ENCODE measurements at places on chromosomes 13 and 19.

DNA sequence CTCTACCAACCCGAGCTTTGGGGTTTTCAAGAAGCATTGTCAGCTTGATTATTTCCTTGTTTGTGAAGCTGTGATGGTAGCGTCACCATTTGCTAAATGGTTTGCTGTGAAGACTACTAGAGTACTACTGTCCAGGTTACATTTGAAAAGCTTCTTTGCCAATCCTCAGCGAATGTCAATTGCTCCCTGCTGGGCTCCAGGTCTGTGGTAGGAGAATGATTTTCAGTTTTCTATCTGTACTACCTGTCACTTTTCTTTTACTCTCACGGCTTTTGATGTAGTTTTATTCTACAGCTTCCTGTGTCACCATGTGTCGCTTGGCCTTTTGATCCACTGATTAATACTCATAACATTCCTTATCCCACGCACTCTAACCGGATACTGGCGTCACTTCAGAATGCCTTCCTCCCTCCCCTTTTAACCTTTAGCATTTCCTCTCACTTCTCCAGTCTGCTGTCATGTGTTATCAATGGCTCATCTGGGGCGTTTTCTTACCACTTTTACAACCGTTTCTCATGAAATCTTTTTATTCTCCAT is 7.5 kb upstream of the GPR183 start:
- no peak for DNase-seq

GRCh38 chr19:12801466-12802266 is at the start of the genes PRDX2 and THSD8:
Gene PRDX2, minus strand, starts transcription at chr19:12801800. Its CDS starts 539 bp downstream, at chr19:12801261.
Gene THSD8, plus strand, starts transcription at chr19:12802069. Its CDS starts 3 bp downstream, at chr19:12802072.
- peak; percentile 83 for DNase-seq

DNA sequence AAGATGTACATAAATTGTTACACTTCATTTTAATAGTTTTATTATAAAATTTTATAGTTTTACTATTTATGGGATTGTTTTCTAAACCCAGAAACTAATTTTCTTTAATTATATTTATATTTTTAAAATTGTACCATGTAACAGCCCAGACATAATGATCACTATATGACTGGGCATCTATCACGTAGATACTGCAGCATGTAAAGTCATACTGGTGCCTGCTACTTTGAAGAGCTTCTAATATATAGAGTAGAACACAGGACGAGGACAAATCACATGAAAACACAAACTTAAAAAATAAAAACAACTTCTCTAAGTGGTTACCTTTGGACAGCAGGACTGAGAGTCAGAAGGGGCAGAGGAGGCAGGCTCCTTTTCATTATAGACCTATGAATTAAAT is 5.3 kb downstream of the ELF1 start:
- no peak for DNase-seq

- no peak for DNase-seq
These were observed 19.6 kb upstream of the NCCRP1 start for GRCh38 chr19:39177110-39177699.

- no peak for DNase-seq
These were observed 79.9 kb downstream of the FREM2 start for GRCh38 chr13:38766799-38767198.
